Hair follicle dermal papilla cell (primary cell): ENCODE measurements at places on chromosomes 5 and 9. TPM values are rescaled to one million over a fixed set of nuclear protein-coding genes. Genes with fewer than 3 reads are reported as not detected.

The OR1Q1 gene
- total RNA-seq = 0.36 and 0.65 TPM in 2 replicates

The SCAI gene
- total RNA-seq = 8.9 and 9.8 TPM in 2 replicates

The CKMT2 gene
- total RNA-seq = not detected in 2 replicates

The SLC45A2 gene
- total RNA-seq = 0.16 TPM in 1 of 2 replicates, not detected in the other

The TLX3 gene
- total RNA-seq = not detected in 2 replicates

The CDH10 gene
- 0.12 and 0.16 TPM in 2 replicates for total RNA-seq

The CNTFR gene
- not detected in 2 replicates for total RNA-seq
